Breast epithelium (tissue), 4 donors: ENCODE measurements at places on chromosomes 4 and X.
A peak's percentile ranks its signal among the peaks of the same experiment; 100 is the strongest.

GRCh38 chr4:87375719-87376291 is 15.2 kb downstream of the HSD17B11 start:
- no peak for DNase-seq

DNA sequence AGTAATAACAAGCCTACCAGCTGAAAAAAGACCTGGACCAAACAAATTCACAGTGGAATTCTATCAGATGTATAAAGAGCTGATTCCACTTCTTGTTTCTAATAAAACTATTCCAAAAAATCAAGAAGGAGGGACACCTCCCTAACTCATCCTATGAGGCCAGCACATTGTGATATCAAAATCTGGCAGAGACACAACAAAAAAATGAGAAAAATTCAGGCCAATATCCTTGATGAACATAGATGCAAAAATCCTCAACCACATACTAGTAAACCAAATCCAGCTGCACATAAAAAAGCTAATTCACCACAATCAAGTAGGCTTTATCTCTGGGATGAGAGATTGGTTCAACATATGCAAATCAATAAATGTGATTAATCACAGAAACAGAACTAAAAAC is 147.9 kb upstream of the NEIL3 start:
- no peak for DNase-seq

DNA sequence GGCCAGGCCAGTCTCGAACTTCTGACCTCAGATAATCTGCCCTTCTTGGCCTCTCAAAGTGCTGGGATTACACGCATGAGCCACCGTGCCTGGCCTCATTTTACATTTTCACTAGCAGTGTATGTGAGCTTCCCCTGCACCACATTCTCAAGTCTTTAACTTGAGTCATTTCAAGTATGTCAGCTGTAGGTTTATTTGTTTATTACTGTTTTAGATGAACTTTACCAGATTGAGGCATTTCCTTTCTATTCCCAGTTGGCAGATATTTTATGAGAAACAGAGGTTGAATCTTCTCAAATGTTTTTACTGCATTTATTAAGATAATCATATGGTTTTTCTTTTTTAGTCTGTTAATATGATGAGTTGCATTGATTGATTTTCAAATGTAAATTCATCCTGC is 114.6 kb upstream of the SH3RF1 start:
- DNase-seq, result no peak

DNA sequence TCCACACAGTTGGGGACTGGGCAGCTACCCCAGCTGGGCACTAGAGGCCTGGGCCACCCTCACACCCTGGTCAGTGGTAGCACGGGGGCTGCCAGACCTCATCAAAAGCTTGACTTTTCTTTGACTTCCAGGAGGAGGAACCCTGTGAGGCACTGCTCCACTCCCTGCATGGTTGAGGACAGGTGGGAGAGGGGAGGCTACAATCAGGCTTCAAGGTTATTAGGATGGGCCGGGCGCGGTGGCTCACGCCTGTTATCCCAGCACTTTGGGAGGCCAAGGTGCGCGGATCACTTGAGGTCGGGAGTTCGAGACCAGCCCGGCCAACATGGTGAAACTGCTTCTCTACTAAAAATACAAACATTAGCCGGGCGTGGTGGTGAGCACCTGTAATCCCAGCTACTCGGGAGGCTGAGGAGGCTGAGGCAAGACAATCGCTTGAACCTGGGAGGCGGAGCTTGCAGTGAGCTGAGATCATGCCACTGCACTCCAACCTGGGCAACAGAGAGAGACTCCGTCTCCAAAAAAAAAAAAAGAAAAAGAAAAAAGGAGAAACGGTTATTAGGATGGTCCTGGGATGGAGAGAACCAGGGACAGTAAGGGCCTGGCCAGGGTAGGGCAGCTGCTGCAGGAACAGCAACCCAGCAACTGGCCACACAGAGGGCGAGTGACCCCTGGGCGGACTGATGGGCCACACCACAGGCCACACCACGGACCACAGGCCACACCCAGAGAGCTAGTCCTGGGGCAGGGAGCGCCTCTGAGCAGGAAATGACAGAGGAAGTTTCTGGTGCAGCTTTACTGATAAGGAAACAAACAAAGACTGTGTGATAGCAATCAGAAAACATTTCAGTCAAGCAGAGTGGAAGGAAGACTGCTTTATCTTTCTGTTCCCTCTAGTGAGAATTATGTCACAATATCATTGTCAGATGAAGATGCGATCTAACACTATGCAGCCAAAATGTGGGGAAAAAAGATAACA is 20.5 kb upstream of the OPN1LW start:
- DNase-seq, result no peak

- no peak for DNase-seq
Observed at GRCh38 chr4:16322183-16322582, 95.9 kb upstream of the TAPT1 start.

GRCh38 chr4:169604131-169604900 is 8.1 kb downstream of the NEK1 start:
- DNase-seq, result no peak

DNA sequence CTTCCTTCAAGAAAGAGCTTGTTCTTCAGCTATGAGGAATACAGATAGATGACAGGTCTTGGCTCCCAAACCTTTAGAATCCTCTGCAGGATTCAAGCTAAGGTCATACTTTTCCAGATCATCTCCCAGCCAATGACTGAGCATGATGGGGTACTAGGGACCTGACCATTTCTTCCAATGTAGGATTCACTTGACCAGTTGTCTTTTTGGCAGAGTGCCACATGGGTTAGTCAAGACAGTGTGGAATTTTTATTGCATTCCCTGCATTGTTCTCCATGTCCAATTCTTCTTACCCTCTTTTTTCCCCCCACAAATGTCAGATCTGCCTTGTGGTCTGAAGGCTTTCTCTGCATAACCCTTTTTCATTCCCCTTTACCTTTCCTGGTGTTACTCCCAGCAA is 99.5 kb downstream of the CCSER1 start:
- DNase-seq, result no peak

DNA sequence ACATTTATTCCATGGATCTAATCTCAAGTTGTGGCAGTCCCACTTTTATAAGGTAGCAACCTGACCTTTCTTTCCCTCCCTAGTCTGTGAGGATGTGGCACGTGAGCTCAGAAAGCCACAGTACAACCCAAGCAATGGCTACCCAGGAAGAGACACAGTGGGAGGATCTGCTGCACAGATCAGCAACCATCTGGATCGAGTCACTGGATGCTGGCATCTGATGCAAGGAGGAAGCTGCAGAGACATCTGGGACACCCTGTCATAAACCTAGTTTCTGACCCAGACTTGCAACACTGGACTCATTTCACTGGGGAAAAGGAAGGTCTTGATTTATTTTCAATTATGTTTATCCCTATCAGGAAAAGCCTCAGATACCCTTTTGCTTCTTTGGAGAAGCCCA is 327.1 kb downstream of the PAPSS1 start:
- no peak for DNase-seq

DNA sequence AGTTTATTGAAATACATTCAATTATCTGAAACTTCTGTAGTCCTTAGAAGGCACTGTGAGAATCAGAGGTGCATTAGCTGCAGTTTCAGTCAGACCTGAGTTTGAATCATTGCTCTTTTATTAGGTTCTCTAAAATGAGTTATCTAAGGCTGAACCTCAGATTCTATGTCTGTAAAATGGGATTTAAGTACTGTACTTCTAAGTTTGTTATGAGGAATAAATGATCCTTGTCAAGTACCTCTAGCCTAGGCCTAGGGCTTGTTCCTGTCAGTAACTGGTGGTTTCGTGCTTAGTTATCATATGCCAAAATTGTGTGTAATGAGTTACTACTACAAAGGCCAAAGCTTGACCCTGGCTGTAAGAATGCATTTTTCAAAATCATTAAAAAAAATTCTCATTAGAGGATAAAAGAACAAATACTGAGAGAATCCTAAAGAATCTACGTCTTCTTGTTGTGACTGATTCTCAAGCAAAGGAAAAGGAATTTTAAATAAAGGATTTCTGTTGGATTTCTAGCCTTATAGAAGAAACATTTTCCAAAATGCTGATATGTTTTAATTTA is 65.8 kb downstream of the SLIT2 start:
- no peak for DNase-seq

DNA sequence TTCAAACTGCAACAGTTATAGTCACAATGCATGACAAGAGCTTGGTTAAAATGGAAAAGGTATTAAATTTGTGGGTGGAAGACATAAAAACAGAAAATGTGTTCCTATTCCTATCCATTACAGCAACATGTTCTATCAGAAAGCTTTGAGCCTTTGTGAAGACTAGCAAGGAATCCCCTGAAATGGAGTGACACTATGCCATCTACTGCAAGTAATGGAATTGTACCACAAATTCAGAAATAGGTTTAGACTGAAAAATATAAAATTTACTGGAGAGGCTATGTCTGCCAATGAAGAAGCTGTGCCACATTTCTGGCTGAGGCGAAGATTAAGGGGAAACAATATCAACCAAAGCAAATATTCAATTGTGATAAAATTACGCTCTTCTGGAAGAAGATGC is 247.9 kb downstream of the ADAM29 start:
- DNase-seq, result no peak

DNA sequence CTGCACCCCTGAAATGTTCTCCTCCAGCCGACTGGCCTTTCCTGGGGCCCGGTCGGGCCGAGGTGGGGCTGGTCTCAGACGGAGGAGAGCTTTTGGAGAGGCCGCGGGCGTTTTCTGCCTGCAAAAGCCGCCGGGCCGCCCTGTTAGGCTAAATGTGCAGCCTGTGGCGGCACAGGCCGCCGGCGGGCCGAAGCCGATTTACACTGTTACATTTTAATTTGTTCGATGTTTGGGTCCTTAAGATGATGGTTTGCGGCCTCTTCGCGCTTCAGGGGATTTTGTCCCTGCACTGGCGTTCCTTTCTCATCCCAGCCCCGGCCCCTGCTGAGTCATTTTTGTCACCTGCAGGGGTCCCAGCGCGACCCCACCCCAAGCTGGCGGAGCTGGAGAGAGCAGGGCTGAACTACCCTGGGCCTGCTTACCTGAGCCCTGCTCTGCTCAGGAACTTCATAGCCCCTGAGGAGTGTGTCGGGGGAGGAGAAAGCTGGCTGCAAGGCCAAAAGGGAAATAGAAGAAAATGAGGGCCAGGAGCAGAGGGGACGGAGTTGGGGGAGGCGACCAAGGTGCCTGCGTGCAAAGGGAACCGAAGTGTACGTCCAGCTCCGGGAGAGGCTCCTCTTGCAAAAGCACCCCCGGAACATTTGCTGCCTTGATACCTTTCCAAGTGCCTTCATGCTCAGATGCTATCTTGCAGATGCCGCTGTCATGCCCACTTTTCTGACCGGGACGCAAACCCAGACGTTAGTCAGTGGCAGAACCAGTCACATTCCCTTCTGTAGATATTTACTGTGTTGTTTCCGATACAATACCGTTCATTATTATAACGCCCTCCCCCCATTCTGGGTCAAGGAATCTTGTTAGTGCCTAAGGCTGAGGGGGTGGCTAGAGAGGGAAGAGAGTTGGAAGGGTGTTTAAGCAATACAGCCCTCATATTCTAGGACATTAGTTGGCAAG is 977 bp upstream of the RBBP7 start:
- no peak for DNase-seq

- DNase-seq, result no peak
Observed at GRCh38 chr4:53576676-53577372, 14.5 kb downstream of the LNX1 start.

- peak; percentile 56 for DNase-seq
Observed at GRCh38 chr4:13656569-13657405, 29.3 kb upstream of the BOD1L1 start.

DNA sequence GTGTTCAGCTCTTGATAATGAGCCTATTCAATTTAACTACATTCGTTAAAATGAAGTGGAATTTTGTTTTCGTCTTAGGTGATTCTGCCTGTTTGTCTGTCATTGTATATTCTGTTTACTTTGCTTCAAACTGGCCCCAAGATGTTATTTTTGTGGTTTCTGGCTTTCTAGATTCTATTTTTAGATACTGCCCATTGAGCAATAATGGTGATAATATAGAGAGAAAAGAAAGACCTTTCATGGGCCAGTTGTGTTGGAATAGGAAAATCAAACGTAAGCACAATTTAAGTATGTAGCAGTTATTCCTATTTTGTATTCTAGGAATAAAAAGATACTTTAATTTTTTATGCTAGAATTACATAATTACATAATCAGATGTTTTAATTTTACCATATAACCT is 4.0 kb downstream of the CDKN2AIP start:
- no peak for DNase-seq

GRCh38 chrX:150478496-150479492 is 89.6 kb upstream of the MTM1 start:
- DNase-seq, result no peak

GRCh38 chr4:30948653-30949052 is 228.5 kb downstream of the PCDH7 start:
- no peak for DNase-seq

DNA sequence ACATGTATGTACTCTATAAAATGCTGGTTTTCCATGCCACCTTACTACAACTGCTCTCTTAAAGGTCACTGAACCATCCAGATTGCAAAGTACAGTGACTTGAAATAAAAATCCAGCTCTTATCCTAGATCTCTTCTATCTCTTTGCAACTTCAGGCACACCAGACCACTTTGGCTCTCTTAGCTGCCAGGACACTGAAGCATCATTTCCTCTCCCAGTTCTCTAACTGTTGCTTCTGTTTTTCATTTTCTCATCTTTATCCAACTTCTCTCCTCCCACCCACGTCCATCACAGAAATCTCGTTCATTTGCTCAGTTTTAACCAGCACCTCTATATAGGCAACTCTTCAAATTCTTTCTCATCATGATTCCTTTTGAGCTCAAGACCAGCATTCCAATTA is 74.3 kb downstream of the METTL14 start:
- no peak for DNase-seq

DNA sequence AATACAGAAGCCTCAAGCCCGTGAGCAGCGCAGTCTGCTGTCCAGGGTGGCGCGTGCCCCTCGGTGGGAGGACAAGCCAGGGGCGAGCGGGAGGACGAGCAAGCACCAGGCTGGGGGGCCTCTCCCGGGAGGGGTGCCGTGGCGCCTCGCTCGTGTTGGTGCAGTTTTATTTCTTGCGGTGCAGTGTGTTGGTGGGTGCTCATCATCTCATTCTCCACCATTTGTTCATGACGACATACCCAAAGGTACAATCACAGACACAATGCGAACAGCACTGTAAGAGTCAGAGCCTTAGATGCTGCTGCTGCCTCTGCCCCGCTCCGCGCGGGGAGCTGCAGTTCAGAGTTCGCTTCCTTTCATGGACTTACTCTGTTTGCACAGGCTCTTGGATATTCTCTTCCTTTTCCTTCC is 30.3 kb downstream of the RGS12 start:
- DNase-seq, result no peak

DNA sequence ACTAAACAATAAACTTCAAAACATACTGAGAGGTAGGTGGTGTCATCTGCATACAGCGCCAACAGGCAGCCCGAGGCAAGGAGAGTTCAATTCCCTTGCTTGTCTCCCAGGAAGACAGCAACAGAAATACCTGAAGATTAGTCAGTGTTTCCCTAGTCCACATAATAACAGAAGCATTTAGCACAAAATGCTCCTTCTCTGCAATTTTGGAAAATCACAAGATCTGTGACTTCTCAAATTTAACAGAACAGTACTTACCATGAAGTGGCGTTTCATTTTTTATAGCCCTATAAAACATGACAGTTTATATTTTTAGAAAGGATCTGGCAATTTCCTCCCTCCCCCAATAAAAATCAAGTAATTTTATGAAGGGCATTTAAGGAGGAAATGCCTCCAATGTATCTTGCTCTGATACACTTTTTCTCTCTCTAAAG is 67.1 kb upstream of the MYOZ2 start:
- DNase-seq, result no peak

- DNase-seq, result no peak
Observed at GRCh38 chrX:134642386-134642785, 15.9 kb downstream of the PLAC1 start.
